ENCODE measurements at places on chromosomes 7 and 10.
A peak's percentile ranks its signal among the peaks of the same experiment; 100 is the strongest.

- DNase-seq: no peak
Measured at GRCh38 chr7:138630059-138630610, 71.0 kb downstream of the SVOPL start.

GRCh38 chr7:102874166-102874829, 38.5 kb upstream of the LRRC17 start:
- peak; percentile 74 for DNase-seq

- no peak for DNase-seq
Measured at GRCh38 chr10:110411047-110411410, 86.7 kb upstream of the DUSP5 start.

DNA sequence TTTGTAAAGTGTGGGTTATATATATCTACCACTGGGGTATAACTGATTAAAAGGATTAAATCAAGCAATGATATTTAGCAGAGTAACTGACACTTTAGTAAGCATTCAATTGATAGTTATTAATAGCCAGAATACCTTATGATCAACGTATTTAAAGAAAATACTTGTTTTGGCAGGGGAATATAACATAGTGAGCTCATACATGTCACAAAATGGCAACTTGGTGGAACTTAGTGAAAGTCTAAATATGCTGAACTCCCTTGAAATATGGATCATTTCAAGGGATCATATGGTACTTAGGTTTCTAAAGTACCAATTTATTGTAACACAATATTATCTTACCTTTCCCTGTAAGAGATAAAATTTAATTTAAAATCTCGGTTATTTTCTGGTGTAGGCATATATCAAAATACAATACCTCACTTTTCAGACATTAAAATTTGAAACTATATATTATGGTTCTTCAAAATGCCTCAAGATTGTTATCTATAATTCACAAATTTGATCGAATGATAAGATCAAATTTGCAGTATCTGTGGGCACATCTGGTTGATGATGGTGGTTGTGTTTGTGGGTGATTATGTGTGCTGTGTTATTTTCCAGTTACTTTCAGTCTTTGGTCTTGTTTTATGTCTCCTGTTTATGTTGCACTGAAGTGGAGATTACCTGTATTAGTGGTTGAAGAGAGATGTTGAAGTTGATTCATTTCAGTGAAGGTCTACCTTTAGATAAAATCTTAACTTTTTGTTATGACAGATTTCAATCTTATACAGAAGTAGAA, 5.2 kb downstream of the ARL4A start:
- no peak for DNase-seq

DNA sequence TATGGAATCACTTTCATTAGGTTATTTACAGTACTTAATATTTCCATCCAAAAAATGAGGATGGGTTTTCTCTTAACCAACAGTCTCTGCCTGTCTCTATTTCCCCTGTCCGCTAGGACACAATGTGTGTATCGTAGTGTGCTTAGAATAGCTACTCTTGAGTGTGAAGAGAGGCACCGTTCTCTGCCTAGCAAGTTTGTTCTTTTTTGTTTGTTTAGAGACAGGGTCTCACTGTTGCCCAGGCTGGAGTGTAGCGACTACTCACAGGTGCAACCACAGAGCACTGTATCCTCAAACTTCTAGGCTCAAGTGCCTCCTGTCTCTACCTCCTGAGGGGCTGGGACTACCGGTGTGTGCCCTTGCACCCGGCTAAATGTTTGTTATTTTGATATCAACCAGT, 121.9 kb downstream of the ANK3 start:
- no peak for DNase-seq

GRCh38 chr7:116525913-116526861, 1.4 kb downstream of the CAV1 start:
- peak; percentile 64 for DNase-seq

DNA sequence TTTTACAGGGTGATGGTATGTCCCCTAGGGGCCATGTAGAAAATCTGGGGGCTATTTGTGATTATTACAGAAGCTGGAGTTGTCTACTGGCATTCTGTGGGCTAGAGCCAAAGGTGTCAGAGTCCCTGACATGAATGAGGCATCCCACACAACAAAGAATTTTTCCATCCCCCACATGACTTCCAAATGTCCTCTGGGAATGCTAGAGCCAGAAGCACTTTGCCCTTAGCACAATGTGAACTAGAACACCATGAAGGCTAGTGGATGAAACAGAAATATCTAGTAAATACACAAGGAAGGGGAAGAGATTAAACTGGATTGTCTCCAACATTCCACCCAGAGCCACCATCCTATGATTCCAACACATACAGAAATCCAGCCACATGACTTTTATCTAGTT, 46.9 kb downstream of the FAM13C start:
- DNase-seq: no peak

DNA sequence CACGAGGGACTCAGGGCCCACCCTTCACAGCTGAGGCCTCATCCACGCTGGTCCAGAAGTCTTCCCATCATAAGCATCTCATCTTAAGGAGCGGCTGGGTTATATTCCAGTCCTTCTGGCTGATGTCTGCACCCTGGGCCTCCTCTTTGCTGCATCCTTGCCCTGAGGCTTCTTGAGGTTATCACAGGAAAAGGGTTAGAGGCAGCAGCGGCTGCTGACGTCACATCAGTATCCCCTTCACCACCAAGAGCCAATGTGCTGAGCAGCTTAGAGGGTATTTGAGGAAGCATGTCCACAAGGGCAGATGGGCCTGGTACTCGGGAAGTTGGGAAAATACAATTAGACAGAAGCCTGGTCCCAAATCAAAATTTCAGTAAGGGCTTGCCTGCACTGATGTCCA, 125.1 kb downstream of the PLXNA4 start:
- DNase-seq: no peak

GRCh38 chr10:58820861-58821751, 308.4 kb downstream of the BICC1 start:
- peak; percentile 16 for DNase-seq

DNA sequence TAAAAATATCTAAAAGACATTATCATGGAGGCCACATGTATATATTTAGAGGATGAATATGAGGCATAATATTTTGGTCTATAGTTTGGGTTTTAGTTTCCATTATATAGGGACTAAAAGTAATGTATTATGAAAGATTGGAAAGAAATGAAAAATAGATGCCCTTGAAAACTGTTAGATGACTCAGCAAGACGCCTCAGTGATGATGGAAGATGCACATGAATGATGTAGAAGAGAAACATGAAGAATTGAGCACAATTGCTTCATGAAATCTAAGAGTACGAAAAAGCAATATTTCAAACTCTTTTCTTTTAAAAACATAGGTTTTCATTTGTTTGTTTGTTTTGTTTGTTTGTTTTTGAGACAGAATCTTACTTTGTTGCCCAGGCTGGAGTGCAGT, 89.8 kb downstream of the ARL4A start:
- no peak for DNase-seq

DNA sequence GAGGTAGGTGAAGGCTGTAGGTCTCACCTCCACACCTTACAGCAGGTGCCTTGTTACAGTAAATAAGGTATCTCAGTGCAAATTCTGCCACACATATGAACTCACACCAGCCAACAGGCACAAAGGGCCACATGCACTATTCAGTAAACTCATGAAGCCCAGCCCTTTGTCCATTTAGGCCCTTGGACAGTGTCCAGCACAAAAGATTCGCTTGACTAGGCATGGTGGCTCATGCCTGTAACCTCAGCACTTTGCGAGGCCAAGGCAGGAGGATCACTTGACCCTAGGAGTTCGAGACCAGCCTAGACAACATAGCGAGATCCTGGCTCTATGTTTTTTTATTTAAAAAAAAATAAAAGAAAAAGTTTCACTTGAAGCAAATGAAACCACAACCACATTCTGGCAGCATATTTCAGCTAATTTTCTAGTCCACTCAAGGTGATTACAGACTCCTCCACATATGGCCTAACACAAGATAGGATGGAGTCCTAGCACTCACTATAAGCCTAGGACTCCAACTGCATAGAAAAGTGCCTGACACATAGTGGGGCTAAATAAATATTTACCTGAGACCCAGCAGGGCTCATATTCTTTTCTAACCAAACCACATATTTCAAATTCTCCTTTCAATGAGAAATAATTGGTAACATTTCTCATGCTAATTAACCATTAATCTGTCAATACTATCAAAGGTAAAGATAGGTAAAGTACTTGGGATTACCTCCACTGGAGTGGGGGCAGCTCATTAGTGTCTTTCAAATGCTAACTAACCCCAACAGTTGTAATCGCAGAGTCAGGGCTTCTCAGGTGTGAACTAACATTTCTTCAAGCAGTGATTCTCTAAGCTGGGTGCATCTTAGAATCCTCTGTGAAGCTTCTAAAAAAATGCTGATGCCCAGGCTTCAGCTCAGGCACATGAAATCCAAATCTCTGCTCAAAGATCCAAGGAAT, 4.5 kb upstream of the ANKRD1 start:
- no peak for DNase-seq

GRCh38 chr10:49768329-49768728, 6.2 kb upstream of the OGDHL start:
- DNase-seq: no peak

GRCh38 chr7:8379264-8379663, 54.1 kb upstream of the NXPH1 start:
- no peak for DNase-seq

Measured in AG04450 (cell line).